ENCODE measurements at places on chromosomes 6 and 20. TPM values are rescaled to one million over a fixed set of nuclear protein-coding genes. Genes with fewer than 3 reads are reported as not detected.

The GTSF1L gene
- not detected for total RNA-seq

The ATRN gene
- 59.3 TPM for total RNA-seq

The NKX2-2 gene
- 3.5 TPM for total RNA-seq

The SASH1 gene
- total RNA-seq: 49.1 TPM

The POLR1C gene
- total RNA-seq: 25.6 TPM

The PTGIS gene
- 11.1 TPM for total RNA-seq
